GM23338 (cell line): ENCODE measurements at places on chromosomes 12 and 14. TPM values are rescaled to one million over a fixed set of nuclear protein-coding genes. Genes with fewer than 3 reads are reported as not detected.

DNA sequence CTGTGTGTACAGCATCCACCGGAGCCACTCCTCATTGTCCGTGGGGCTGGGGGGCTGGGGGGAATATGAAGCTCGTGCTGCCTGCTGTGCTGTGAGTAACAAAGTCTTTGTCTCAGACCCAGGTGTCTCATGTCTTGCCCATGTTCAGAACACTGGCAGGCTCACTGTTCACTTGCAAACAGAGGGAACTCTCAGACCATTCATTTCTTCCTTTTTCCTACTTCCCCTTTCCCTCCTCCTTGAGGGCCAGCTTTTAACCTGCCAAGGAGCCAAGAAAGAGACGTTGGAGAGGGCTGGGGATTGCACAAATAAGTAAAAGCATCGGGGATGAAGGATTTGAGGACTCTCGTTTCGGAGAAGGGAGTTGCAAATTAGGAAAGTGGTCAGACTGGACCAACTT, 21.6 kb downstream of the GPR132 start:
- no peak overlapping the region for H3K4me3 ChIP-seq
- H3K27ac ChIP-seq = no peak overlapping the region
- no peaks in the 10 kb centered on the region for H3K4me1 ChIP-seq
- no peaks in the 10 kb centered on the region for H3K36me3 ChIP-seq
- H3K27me3 ChIP-seq = no peaks in the 10 kb centered on the region

The SLC24A4 gene
- total RNA-seq = 0.38 and 0.39 TPM in 2 replicates

The PMCH gene
- not detected in 2 replicates for total RNA-seq

DNA sequence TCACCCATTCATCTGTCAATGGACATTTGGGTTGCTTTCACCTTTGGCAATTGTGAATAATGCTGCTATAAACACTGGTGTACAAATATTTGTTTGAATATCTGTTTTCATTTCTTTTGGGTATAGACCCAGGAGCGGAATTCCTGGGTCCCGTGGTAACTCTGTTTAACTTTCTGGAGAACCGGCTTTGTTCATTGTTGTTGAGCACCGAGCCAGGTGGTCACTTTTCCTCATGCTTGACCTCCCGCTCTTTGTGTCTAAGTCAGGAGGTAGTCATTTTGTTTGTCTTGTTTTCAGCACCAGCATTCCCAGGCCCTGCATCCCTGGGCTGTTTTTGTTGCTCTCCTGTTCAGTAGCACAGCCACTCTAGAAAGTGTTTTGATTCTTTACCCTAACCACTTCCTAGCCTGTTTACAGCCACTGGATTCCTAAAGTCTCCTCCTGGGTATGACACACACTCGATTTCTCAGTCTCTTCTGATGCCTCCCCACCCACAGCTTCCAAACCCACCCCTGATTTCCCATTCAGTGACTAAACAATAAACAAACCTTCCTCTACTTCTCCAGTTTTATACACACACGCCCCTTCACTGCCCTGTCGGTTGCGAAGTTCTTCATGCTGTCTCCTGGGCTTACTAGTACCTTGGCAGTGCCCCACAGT, 37.9 kb downstream of the B4GALNT3 start:
- no peak for DNase-seq
- H3K4me1 ChIP-seq = 0 out of 2 replicates have a peak, but pooled peaks cover 6% of the 10 kb centered on the region
- H3K27ac ChIP-seq = no peak overlapping the region
- H3K27me3 ChIP-seq = no peaks in the 10 kb centered on the region
- H3K4me3 ChIP-seq = no peak overlapping the region
- no peaks in the 10 kb centered on the region for H3K36me3 ChIP-seq

- H3K27me3 ChIP-seq = no peaks in the 10 kb centered on the region
- no peak overlapping the region for H3K4me3 ChIP-seq
- no peaks in the 10 kb centered on the region for H3K4me1 ChIP-seq
- no peak for DNase-seq
- no peak overlapping the region for H3K27ac ChIP-seq
Observed at GRCh38 chr14:53043027-53043581, 92.3 kb upstream of the FERMT2 start.

- H3K36me3 ChIP-seq = no peaks in the 10 kb centered on the region
- peaks cover 46% of the 10 kb centered on the region for H3K4me1 ChIP-seq
- H3K27ac ChIP-seq = 0 out of 2 replicates have a peak overlapping the region, but pooled peaks have one; percentile 10
- no peak overlapping the region for H3K4me3 ChIP-seq
- no peaks in the 10 kb centered on the region for H3K27me3 ChIP-seq
- peak; percentile 19 for DNase-seq
Observed at GRCh38 chr12:71191509-71192196, 33.9 kb upstream of the TSPAN8 start.

DNA sequence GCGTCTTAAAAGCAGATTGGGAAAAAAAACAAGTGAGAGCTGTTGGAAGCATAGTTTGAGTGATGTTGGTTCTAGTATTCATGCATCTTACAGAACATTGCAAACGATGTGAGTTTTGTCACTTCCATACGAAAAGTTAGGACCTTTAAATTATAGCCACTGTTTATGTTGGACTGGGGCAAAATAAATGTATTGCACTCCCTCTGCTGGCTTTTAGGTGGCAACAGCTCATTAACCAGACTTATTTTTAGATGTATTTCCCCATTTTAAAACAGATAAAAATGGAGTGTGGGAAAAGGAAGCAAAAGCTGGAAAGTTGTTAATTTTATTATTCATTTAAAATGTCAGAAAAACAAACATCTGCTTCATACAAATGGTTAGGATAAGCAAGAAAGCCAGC, 111.9 kb downstream of the LGR5 start:
- H3K4me3 ChIP-seq = no peak overlapping the region
- H3K27me3 ChIP-seq = no peaks in the 10 kb centered on the region
- H3K36me3 ChIP-seq = no peaks in the 10 kb centered on the region
- no peak overlapping the region for H3K27ac ChIP-seq

The CLEC9A gene
- not detected in 2 replicates for total RNA-seq

- no peak for DNase-seq
- H3K36me3 ChIP-seq = no peaks in the 10 kb centered on the region
- no peaks in the 10 kb centered on the region for H3K4me1 ChIP-seq
- no peak overlapping the region for H3K4me3 ChIP-seq
- H3K27ac ChIP-seq = no peak overlapping the region
Observed at GRCh38 chr14:100698666-100699448, 27.8 kb upstream of the DLK1 start.

GRCh38 chr14:44420226-44420625, 86.9 kb downstream of the FSCB start:
- H3K27ac ChIP-seq = no peak overlapping the region
- no peak for DNase-seq
- H3K27me3 ChIP-seq = no peaks in the 10 kb centered on the region
- no peak overlapping the region for H3K4me3 ChIP-seq
- no peaks in the 10 kb centered on the region for H3K4me1 ChIP-seq

DNA sequence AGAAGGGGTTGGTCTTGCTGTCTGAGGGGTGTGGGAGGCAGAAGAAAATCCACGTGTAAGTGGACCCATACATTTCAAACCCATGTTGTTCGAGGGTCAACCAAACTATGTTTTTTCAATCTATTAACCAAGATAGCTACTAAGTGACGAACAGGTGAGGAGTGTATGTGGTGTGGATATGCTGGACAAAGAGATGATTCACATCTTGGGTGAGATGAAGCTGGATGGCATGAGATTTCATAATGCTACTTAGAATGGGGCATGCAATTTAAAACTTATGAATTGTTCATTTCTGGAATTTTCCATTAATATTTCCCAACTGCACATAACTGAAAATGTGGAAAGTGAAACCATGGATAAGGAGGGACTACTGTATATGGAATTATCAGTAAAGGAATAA, 17.9 kb upstream of the KTN1 start:
- H3K27me3 ChIP-seq = no peaks in the 10 kb centered on the region
- no peak for DNase-seq
- no peak overlapping the region for H3K4me3 ChIP-seq
- H3K36me3 ChIP-seq = no peaks in the 10 kb centered on the region
- H3K4me1 ChIP-seq = no peaks in the 10 kb centered on the region

- no peak overlapping the region for H3K4me3 ChIP-seq
- no peaks in the 10 kb centered on the region for H3K27me3 ChIP-seq
- H3K27ac ChIP-seq = no peak overlapping the region
- no peaks in the 10 kb centered on the region for H3K36me3 ChIP-seq
Observed at GRCh38 chr12:95213928-95214327, 3.3 kb downstream of the FGD6 start.

GRCh38 chr12:65825507-65826352, 1.4 kb downstream of the HMGA2 start:
- peak overlapping the region; percentile 55 for H3K4me3 ChIP-seq
- peak overlapping the region; percentile 67; the same call in 1 of the 2 replicates for H3K27ac ChIP-seq
- peak; percentile 82 for DNase-seq

The SPIC gene
- not detected in 2 replicates for total RNA-seq

GRCh38 chr12:2501464-2502191, 293.1 kb upstream of the FKBP4 start:
- no peak for DNase-seq
- no peaks in the 10 kb centered on the region for H3K4me1 ChIP-seq
- no peaks in the 10 kb centered on the region; the same call in 1 of the 2 replicates for H3K36me3 ChIP-seq
- no peaks in the 10 kb centered on the region for H3K27me3 ChIP-seq

GRCh38 chr14:101518611-101519473, 42.5 kb upstream of the DIO3 start:
- no peak overlapping the region for H3K4me3 ChIP-seq
- no peaks in the 10 kb centered on the region for H3K36me3 ChIP-seq
- H3K27ac ChIP-seq = no peak overlapping the region

The HCAR1 gene
- total RNA-seq = 0.17 TPM in 1 of 2 replicates, not detected in the other

- peaks cover 11% of the 10 kb centered on the region; the same call in 1 of the 2 replicates for H3K4me1 ChIP-seq
- DNase-seq = no peak
- H3K27me3 ChIP-seq = no peaks in the 10 kb centered on the region
- no peak overlapping the region for H3K27ac ChIP-seq
- H3K4me3 ChIP-seq = no peak overlapping the region
Observed at GRCh38 chr12:92029902-92030586, 115.6 kb downstream of the BTG1 start.

DNA sequence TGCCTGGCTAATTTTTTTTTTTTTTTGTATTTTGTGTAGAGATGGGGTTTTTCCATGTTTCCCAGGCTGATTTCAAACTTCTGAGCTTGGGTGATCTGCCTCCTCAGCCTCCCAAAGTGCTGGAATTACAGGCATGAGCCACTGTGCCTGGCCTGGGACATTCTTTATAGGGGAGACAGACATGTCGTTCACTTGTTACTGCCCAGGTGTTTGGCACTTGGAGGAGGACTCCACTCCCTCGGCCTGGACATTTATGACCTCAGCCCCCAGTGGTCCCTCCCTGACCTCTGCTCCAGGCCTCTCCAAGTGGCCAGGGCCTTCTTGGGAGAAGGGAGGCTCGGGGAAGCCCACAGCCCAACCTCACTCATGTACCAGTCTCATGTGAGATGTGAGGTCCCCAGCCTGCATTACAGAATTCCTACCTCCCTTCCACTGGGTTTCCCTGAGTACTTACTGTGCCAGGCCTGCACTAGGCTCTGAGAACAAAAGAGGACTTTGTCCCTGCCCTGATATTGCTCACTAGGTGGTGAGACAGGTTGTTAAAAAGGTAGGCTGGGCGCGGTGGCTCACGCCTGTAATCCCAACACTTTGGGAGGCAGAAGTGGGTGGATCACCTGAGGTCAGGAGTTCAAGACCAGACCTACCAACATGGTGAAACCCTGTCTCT, 9.7 kb upstream of the POP5 start:
- no peak overlapping the region for H3K27ac ChIP-seq
- no peak for DNase-seq
- H3K4me3 ChIP-seq = no peak overlapping the region
- H3K36me3 ChIP-seq = no peaks in the 10 kb centered on the region

The PTPRR gene
- total RNA-seq = 0.76 and 1.6 TPM in 2 replicates

GRCh38 chr12:77847680-77848431, 17.2 kb downstream of the NAV3 start:
- no peaks in the 10 kb centered on the region for H3K4me1 ChIP-seq
- H3K27me3 ChIP-seq = no peaks in the 10 kb centered on the region
- DNase-seq = no peak
- no peak overlapping the region for H3K4me3 ChIP-seq

The FIGNL2 gene
- total RNA-seq = 4.1 and 5.2 TPM in 2 replicates

DNA sequence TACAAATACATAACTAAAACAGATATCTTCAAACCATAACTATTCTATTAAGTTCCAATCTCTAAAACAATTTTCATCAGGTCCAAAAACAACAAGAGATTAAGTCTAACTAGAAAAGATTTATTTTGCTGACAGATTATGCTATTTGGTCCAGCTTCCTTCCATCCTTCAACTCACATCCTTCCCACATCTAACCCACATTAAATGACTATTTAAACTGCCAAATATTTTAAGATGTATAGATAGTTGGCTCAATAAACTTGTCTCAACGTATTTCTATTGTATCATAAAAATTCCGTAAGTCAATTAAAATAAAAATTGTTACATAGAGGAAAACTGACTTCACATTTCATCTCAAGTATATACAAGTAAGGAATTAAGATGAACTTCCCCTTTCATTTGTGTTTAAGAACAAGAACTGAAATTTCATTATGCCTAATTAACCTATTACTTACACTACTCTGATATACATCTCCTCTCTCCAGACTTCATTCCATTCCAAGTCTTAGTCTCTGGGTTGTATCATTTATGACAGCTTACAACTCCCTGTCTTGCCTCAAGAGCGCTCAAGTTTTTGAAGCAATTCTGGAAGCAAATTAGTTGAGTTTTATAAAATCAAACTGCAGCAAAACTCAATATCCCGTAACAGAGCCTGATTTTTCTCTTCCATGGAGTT, 25.4 kb downstream of the PAWR start:
- DNase-seq = no peak
- H3K4me3 ChIP-seq = no peak overlapping the region
- H3K27ac ChIP-seq = no peak overlapping the region
- peaks cover 24% of the 10 kb centered on the region for H3K4me1 ChIP-seq
- H3K27me3 ChIP-seq = no peaks in the 10 kb centered on the region
- peaks cover 6% of the 10 kb centered on the region; the same call in 1 of the 2 replicates for H3K36me3 ChIP-seq

DNA sequence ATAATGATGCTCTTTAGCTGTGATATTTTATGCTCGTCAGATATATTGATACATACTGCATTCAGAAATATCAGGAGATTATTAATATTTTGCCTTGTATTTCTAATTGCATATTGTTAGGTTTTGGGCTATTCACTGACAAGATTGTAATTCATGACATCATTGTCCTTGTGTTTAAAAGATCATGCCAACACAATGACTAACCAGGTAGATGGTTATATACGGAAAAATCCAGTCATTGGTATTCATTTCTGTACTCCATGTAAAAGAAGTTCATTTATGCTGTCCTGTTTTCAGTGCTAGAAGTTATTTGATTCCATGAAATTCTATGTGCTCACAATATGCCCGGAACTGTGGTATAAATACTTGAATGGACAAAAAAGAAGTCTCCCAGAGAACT, 107.5 kb downstream of the KITLG start:
- H3K36me3 ChIP-seq = no peaks in the 10 kb centered on the region; the same call in 1 of the 2 replicates
- no peak overlapping the region for H3K27ac ChIP-seq
- H3K27me3 ChIP-seq = no peaks in the 10 kb centered on the region
- H3K4me1 ChIP-seq = peaks cover 6% of the 10 kb centered on the region; the same call in 1 of the 2 replicates

DNA sequence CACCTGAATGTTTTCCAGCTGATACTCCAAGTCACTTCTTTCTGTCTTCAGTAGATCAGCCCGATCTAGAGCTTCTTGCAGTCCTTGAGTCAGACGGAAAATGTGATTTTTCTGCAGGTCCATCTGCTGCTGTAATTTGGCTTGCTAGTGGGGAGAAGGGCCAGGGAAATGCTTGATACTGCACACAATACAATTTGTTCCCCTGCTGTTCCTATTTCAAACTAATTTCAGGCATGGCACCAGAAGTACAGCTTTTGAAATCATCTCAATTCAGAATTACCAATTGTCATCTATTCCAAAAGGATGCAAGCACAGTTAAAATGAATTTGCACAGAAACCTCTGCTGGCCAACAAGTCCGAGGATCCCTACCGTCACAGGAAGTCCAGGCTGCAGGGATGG, 53.4 kb downstream of the PRKAB1 start:
- no peak for DNase-seq
- H3K27ac ChIP-seq = no peak overlapping the region
- H3K4me1 ChIP-seq = no peaks in the 10 kb centered on the region

The PIP4K2C gene
- total RNA-seq = 26.4 and 30.6 TPM in 2 replicates
